ENCODE measurements at places on chromosomes 12 and 14. TPM values are rescaled to one million over a fixed set of nuclear protein-coding genes. Genes with fewer than 3 reads are reported as not detected.
A peak's percentile ranks its signal among the peaks of the same experiment; 100 is the strongest.

DNA sequence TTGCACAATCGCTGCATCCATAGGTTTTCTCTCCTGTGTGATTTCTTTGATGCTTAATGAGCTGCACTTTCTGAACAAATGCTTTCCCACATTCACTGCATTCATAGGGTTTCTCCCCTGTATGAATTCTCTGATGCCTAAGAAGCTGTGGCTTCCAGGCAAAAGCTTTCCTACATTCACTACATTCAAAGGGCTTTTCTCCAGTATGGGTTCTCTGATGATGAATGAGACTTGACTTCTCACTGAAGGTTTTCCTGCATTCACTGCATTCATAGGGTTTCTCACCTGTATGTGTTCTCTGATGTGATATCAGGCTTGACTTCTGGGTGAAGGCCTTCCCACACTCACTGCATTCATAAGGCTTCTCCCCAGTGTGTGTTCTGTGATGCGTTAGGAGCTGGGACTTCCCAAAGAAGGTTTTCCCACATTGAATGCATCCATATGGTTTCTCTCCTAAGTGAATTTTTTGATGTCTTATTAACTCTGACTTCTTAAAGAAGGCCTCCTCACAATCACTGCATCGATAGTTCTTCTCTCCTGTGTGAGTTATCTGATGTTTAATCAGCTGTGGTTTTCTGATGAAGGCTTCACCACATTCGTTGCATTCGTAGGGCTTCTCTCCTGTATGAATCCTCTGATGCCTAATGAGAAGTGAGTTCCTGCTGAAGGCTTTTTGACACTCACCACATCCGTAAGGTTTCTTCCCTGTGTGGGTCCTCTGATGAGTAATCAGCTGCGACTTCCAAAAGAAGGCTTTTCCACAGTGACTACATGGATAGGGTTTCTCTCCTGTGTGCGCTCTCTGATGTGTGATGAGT is 30.3 kb downstream of the ZNF605 start:
- H3K27ac ChIP-seq = no peak overlapping the region
- H3K36me3 ChIP-seq = peaks cover 83% of the 10 kb centered on the region
- no peak for DNase-seq
- no peaks in the 10 kb centered on the region for H3K27me3 ChIP-seq
- H3K4me3 ChIP-seq = no peak overlapping the region

The DGKA gene
- total RNA-seq = 42.2 TPM

- H3K27me3 ChIP-seq = no peaks in the 10 kb centered on the region
- no peak overlapping the region for H3K4me3 ChIP-seq
- H3K36me3 ChIP-seq = peaks cover 4% of the 10 kb centered on the region
- no peak for DNase-seq
- no peak overlapping the region for H3K27ac ChIP-seq
- peaks cover 5% of the 10 kb centered on the region for H3K4me1 ChIP-seq
These were observed 47.5 kb downstream of the GALNT4 start for GRCh38 chr12:89476904-89477595.

DNA sequence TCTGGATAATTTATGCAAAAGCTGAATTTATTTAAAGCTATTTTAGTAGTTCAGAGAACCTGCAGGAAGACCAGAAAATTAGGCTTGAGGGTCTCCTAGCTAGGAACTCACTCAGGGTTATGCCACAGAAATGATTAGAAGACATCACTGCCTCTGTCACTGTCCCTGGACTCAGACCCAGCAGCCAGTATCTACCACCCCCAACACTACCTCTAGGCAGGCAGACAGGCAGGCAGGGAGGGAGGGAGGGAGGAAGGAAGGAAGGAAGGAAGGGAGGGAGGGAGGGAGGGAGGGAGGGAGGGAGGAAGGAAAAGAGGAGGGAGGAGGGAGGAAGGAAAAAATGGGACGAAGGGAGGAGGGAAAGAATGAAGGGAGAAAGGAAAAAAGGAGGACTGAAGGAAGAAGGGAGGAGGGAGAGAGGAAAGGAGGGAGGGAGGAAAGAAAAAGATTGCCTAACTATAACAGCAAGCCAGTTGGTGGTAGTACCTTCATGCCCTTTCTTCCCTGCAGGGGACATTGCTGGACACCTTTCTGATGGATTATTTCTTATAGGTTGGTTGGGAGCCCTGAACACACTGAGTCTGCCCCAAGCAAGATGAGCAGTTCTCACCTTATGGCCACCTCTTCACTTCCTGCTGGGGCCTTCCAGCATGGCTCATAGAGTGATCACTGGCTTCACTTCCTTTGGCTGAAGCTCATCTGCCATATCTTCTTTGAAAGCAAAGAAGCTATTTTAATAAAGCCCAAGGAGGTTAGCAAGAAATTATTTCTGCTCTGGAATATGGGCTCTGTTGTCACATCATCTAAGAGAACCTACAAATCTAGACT is 49.7 kb downstream of the KICS2 start:
- H3K36me3 ChIP-seq = no peaks in the 10 kb centered on the region
- peaks cover 2% of the 10 kb centered on the region for H3K27me3 ChIP-seq
- DNase-seq = no peak

GRCh38 chr14:99524804-99525698 is 43.8 kb downstream of the CCNK start:
- H3K27me3 ChIP-seq = no peaks in the 10 kb centered on the region
- no peak for DNase-seq
- peaks cover 50% of the 10 kb centered on the region for H3K4me1 ChIP-seq
- no peaks in the 10 kb centered on the region for H3K36me3 ChIP-seq
- peak overlapping the region; percentile 95 for H3K27ac ChIP-seq

DNA sequence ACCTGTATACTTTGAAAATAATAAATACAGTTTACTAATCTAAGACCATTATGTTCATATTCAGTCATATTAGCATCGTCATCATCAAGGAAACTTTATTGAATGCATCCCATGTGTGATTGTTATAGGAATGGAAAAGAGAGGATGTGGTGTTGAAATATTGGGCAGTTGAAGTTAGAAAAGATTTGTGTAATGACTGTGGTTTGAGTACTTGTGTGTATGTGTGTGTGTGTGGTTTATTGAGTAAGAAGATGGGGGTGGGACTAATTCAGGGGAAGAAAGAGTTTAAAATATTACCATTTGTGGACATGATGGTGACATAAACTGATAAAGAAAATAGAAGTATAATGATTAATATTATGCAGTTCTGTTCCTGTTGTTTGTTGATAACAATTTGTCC is 238.7 kb upstream of the SEL1L start:
- H3K36me3 ChIP-seq = no peaks in the 10 kb centered on the region
- no peak overlapping the region for H3K4me3 ChIP-seq
- no peak overlapping the region for H3K27ac ChIP-seq

- no peak overlapping the region for H3K27ac ChIP-seq
These were observed 305.2 kb upstream of the FOXG1 start for GRCh38 chr14:28461389-28461788.

DNA sequence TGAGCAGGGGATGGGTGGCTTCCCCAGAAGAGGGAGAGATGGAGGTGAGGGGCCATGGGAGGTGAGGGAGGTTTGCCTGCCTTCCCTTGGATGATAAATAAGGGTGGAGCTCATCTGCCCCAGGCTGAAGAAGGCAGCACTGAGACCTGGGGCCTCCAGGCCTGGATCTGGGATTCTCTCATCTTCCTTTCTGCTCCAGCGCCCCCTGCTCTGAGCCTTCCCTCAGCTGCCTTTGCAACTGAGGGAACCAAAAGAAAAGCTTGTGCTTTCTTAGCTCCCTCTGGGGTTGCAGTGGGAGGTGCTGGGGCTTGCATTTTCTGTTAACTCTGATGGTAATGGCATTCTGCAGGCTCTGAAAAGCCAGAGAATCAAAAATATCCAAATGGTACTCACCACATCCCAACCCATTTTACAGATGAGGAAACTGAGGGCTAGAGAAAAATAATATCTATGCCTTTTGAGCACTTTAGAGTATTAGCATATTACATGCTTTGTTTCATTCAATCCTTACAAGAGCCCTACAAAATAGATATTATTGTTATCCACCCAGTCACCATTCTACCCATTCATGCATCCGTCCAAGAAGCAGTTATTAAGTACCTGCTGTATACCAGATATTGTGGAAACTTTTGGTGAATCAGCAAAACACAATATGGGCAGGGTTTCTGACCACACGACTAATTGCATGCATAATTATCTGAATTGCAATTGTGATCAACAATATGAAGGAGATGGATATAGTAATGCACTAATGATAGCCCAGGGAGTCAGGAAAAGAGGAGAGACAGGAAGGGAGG is 102.2 kb downstream of the WSCD2 start:
- H3K4me3 ChIP-seq = no peak overlapping the region
- no peak overlapping the region for H3K27ac ChIP-seq
- no peaks in the 10 kb centered on the region for H3K36me3 ChIP-seq
- H3K27me3 ChIP-seq = peaks cover 49% of the 10 kb centered on the region
- DNase-seq = no peak

Data from mesothelial cell of epicardium (in vitro differentiated cells).